GM12878 (cell line): ENCODE measurements at places on chromosomes 4 and X.

GRCh38 chr4:86582410-86582809 is 11.7 kb upstream of the PTPN13 start:
- DNase-seq, result no peak

- DNase-seq, result no peak
These were observed 33.2 kb downstream of the STAG2 start for GRCh38 chrX:123994730-123995129.

DNA sequence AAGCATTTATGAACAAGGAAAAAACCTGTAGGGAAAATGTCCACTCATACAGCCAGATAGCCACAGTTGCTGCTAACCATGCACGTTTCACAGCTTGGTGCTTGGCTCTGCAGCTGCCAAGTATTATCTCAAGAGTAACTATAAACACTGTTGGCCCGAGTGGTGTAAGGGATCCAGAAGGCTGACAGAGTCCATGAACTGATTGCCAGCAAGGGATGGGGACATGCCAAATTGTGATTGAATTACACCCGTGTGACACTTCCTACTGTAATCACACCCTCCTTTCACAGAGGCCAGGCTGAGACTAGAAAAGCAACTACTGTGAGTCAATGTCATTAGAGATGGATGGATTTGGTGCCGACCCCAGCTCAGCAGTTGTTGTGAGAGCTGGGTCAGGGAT is 223.9 kb upstream of the ANKRD50 start:
- DNase-seq, result no peak

- DNase-seq, result no peak
These were observed 3.4 kb downstream of the SEPTIN11 start for GRCh38 chr4:76952656-76953582.

GRCh38 chrX:122572461-122572860 is 611.6 kb upstream of the GRIA3 start:
- no peak for DNase-seq

- DNase-seq, result no peak
These were observed 196.9 kb upstream of the BANK1 start for GRCh38 chr4:101593666-101594065.

DNA sequence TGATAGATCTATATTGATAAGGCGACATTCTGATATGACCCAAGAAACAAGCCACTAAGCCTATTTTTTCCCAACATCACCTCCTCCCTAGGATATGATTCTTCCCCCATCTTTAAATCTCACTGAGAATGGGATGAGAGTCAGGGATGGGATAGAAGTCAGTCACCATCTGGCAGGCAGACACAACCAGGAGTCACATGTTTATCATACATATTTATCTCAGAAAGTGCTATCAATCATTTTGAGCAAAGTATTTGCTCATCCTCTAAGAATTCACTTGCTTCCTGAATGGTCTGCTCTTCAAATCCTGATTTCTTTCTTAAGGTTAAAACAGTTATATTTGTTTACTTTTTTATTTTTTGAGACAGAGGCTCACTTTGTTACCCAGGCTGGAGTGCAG is 20.3 kb downstream of the DNAAF6 start:
- DNase-seq, result no peak

GRCh38 chr4:10917566-10917965 is 233.0 kb upstream of the CLNK start:
- no peak for DNase-seq

- no peak for DNase-seq
These were observed 52.3 kb downstream of the KLF3 start for GRCh38 chr4:38716256-38716655.

- DNase-seq, result no peak
These were observed 68.7 kb upstream of the TEX13D start for GRCh38 chrX:124263743-124264142.

GRCh38 chrX:15254852-15255251 is 15.0 kb downstream of the ASB9 start:
- no peak for DNase-seq

GRCh38 chrX:65948103-65948502 is 91.8 kb downstream of the VSIG4 start:
- no peak for DNase-seq

DNA sequence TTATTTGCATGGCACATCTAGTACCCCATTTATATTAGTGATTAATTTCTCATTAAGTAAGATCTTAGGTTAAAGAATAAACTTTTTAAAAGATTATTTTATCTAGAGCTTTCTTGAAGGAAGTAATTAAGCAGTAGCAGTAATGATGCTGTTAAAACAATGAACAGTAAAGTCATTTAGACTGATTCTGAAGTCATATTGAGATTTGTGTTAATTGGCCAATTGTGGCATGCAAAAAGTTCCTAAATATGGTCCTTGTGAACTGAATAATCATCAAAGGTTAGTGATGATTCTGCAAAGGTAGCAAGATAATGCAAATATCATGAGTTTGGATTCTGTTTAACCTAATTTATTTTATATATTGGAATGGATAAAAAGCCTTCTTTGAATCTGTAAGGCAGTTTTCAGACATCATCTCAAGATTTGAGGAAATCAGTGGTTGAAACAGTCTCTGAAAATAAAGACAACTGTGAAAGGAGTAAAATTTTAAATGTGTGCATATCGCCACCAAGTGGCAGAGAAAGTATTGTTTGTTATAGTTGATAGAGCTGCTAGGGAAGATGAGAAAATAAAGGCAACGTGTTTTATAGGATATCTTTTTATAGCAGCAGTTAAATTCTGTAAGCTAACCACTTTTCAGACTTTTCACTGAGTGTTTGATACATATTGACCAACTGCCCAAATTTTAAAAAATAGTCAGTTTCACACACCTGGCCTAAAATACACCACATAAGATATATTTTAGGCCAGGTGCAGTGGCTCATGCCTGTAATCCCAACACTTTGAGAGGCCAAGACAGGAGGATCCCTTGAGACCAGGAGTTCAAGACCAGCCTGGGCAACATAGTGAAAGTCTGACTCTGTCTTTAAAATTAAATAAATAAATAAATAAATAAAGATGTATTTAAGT is 79.6 kb downstream of the CCKAR start:
- peak; percentile 44 for DNase-seq

DNA sequence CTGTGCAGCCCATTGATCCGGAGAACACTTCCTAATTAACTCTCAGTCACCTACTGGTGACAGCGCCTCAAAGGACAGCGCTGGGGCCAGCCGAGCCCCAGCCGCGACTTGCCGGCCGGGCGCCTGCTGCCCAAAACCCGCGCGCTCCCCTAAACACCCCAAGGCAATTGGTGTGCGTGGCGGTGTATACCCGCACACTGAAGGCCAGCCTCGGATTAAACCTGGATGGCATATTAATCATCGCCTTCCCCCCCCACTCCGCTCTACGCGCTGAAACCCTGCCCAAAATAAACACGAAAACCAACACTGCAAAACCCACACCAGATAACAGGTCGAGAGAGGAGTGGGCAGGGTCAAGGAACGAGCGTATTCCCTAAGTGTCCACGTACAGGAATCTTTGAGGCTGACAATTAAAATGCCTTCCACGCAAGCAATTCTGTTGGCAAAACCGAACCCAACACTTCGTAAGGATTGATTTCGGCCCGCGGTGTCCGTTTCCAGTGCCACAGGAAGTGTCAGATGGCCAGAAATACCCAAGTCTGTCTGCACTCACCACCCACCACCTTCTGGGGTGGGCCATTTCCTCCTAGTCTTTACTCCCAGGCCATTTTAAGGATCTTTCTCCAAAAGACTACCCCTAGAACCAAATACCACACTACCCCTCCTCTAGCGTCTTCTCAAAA is 2.7 kb downstream of the BCOR start:
- DNase-seq, result no peak
